ENCODE measurements at places on chromosomes 11 and 22.

- DNase-seq = no peak
These were observed 5.8 kb downstream of the NRXN2 start for GRCh38 chr11:64717268-64717578.

GRCh38 chr11:1514336-1515061 lies 27.9 kb upstream of the MOB2 start:
- DNase-seq = no peak

- no peak for DNase-seq
These were observed 86.1 kb upstream of the HORMAD2 start for GRCh38 chr22:29994027-29994715.

DNA sequence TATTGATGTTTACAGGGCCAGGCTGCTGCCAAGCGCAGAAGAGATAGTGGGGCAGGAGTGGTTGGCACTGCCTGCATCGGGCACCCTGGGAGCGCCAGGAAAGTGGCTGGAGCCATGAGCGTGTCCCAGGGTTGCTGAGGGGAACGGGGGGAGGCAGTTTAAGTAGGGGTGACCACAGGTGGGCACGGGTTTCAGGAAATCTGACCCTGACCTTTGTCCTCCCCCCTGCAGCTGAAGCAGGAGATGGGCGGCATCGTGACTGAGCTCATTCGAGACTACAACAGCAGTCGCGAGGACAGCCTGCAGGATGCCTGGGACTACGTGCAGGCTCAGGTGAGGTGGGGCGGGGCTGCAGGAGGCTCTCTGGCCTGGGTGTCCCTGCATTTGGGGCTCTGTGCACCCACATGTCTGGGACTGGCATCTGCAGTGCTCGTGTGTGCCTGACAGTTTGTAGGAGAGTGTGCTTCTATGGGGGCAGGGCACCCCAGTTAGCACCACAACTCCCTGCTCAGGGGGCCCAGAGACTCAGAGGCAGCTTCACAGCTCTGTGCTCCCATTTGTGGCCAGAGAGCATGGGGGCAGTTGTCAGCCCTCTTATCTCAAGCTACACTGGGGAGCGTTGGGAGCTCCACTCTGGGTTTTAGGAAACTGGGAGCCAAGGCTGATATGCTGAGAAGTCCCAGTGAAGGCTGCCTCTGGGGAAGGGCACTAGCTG lies 49.7 kb downstream of the CD82 start:
- no peak for DNase-seq

DNA sequence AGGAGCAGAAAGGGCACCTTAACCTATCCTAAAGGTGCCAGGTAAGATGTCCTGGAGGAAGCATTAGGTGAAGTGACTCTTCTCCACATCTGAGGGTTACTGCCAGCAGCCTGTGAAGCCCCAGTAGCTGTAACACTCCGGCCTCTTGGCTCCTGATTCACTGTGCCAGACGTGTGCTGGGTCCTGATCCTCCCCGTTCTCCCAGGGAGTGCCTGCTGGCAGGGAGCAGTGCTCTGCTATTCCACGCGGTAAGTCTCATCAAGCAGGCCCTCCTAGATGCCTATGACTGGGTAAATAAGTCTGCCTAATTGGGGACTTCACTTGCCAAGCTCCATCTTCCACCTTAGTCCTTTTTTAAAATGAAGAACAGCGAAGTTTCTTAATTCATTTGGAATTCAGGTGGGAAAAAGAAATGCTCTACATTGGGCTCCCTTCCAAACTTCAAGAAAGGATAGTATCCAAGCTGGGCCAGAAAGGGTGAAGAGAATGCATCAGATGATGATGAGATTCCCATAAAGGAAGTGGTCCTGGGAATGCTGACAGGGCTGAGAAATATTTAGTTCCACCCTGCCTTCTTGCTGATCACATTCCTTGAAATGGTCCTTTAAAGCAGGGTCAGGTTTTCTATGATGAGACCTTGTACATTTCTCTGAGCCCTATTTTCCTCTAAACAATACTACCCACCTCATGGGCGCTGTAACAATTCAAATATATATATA lies 188.0 kb downstream of the MAML2 start:
- DNase-seq = no peak

GRCh38 chr11:61139387-61139786 lies 21.8 kb downstream of the VPS37C start:
- no peak for DNase-seq

- DNase-seq = no peak
These were observed 124.5 kb upstream of the HSD17B12 start for GRCh38 chr11:43555816-43556611.

DNA sequence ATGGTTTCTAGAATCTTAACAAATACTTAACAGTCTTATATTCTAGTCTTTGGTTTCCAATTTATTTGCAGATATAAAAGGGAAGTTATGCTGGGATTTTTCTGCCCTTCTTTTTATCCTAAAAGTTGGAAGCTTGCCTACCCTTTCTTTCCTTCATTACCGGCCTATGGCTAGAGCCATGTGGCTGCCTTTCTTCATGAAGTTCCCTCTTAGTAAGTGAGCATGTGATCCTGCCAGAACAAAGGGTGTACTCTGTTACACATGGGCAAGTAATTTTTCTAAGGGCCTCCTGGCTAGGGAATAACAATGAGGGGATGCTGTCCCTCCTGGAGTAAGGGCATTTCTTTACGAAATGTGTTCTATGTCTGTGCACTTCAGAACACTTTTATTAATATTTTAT lies 252.1 kb upstream of the PITPNB start:
- no peak for DNase-seq

DNA sequence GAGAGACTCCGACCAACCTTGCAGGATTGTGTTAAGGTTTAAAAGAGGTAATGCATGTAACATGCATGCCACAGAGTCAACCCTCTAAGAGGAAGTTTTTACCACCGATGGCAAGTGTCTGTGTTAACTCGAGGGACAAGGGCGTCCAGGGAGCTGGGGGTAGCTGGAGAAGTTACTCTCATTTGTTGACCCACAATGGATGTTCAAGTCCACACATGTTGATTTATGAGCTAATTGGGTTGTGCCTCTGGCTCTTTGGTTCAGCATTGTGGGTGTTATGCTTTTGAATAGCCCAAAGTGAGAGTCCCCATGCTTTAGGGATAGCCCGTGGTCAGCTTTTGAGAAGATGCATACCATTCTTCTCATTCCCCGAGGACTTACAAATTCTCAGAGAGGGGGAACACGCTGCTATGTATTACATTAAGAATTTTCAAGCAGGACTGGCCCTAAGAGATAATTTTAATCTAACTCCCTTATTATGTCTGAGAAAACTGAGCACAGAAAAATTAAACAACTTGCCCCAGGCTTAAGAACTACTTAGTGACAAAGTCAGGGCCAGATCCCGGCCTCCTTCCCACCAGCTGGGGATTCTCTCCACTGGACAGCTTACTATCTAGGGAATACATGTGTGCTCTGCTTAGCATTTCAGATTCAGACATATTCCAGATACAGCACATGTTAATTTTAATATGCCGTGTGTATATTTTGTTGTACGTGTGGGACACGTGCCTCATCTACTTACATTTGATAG lies 5.2 kb upstream of the PLET1 start:
- no peak for DNase-seq

DNA sequence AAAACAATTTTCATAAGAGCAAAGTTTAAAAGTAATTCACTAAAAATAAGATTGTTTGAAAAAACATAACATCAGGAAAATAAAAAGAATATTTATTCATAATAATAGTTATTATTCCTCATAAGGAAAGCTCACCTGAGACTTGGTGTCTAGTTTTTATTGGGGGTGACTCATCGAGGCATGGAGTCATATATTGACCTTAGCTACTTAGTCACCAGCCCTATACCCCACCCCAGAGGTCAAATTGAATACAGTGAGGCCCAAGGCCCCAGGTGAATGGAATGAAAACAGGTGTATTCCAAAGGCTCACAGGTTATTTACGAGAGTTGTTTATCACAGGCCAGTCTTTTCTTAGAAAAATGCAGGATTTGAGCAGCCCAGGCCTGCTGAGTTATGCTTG lies 36.9 kb downstream of the CNTF start:
- no peak for DNase-seq

DNA sequence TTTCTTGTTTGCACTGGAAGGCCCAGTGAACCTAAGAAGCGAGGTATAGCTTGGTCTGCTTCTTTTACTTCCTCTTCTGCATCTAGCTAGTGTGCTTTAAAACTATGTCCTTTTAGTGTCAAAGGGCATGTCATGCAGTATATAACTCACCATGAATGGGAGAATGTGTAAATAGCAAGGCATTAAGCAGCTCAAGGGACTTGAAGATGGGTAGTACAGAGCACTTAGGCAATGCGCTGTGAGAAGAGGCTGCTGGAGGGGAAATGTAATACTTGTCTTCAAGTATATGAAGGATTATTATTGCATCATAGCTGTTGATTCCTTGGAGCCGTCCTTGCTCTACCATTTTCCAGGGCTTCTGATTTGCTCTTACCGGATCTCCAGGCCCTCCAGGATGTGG lies 7.6 kb downstream of the MAML2 start:
- no peak for DNase-seq

- DNase-seq = no peak
These were observed 72.1 kb downstream of the CECR2 start for GRCh38 chr22:17441326-17441725.

DNA sequence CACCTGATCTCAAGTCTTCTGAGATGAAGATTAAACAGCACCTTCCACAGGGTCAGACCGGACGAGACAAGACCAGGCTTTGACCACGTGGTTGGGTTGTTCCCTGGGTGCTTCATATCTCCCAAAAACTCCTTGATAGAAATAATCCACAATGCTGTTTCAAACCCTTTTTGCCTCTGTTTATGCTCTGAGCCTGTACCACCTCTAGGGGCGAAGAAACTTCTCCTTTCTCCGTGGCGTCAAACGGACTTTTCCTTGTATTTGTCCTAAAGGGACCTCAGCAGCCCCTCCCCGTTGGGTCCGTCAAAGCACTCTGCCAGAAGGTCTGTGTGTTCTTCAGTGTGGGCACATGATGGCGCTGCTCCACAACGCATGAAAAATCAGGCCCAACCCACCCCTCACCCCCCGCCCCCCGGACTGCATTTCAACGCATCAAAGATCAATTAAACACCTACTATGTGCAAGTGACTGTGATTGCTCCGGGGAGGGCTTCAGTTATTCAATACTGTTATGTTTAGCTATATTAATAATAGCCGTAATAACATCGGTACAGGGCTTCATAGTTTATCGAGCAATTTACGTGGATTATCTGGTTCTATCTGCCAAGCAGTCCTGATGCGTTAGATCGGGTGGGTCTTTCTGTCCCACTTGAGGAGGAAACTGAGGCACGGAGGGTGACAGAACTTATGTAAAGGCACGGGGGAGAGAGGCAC lies 17.3 kb upstream of the EIF3D start:
- DNase-seq = no peak

GRCh38 chr11:35478471-35479091 lies 46.8 kb downstream of the PAMR1 start:
- no peak for DNase-seq

- no peak for DNase-seq
These were observed 13.8 kb downstream of the CABP7 start for GRCh38 chr22:29733362-29734201.

- DNase-seq = no peak
These were observed 213.4 kb upstream of the PITPNB start for GRCh38 chr22:28132466-28132865.

DNA sequence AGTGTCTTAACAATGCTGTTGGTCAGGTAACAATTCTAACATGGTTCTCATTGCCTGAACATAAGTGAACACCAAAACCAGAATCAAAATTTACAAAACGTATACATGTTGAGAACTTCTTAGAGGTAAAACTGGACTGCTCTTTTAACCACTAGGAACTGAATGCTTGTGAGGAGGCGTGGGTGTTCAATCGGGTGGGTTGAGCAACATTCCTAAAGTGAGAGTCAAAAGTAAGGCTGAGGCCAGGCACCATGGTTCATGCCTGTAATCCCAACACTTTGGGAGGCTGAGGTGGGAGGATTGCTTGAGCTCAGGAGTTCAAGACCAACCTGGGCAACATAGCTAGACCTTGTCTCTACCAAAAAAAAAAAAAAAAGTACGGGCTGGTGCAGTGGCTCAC lies 11.5 kb downstream of the PPME1 start:
- no peak for DNase-seq

DNA sequence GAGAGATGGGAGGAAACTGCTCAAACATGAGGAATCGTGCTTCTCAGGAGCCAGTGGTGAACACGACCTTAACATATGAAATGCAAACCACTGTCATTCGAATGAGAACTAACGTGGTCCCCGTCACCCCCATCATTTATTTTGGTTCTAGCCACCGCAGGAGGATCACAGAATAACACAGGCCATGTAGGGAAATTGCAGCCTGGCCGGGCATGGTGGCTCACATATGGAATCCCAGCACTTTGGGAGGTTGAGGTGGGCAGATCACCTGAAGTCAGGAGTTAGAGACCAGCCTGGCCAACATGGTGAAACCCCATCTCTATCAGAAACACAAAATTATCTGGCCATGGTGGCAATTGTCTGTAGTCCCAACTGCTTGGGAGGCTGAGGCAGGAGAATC lies 27.1 kb downstream of the KRTAP5-5 start:
- no peak for DNase-seq

DNA sequence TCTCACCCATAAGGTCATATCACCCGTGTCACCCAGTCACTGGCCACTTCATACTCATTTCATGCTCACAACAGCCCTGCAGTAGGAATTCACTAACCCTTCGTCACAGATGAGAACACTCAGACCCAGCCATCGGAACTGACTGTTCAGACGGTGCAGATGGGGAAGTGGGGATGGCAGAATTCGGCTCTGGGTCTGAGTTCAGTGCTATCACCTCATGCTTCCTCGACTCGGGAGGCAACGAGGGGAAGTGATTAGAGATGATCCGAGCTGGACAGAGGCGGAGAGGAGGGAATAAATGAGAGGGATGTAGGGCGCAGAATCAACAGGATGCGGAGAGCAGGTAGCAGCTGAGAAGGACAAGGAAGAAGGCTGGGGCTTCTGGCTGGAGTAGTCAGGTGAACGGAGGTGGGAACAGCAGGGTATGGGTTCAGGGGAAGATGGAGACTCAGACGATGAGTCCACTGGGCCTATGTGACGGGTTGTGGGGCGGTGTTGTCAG lies 4.7 kb downstream of the B3GNT6 start:
- no peak for DNase-seq

DNA sequence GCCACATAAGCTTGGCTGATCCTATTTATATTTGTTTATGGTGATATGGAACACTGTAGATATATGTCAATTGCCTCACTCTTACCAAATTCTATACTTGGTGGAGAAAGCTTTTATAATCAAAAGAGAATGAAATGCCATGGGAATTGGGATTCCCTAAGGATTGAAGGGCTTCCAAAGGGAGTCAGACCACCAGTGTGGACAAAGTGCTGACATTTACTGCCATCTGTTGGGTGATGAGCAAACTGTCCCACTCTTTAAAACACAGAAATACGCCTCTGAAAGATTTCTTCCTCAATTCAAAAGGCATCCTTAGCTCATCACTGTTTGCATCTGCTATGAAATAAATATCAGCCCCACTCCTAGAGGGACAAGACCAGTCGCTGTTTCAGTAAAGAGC lies 7.1 kb downstream of the SLC1A2 start:
- no peak for DNase-seq

- DNase-seq = no peak
These were observed 378.2 kb upstream of the NARS2 start for GRCh38 chr11:78952890-78953289.

DNA sequence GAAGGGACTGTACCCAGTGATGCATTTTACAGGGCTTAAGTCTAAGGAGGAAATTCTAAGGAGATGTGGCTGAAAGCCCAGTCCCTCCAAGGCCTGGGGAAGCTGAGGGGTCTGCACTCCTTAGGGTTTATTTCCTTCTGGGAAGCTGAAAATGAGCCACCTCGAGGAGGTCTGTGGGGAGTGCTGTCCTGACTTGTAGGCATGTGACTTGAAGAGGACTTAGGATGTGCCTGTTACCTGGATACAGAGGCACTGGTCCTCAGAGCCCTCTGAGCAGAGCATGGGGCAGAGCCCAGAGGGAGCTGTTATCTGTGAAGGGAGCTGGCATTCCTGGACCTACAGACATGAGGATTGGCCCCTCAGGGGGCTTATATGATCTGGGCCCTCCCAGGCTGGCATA lies 77.1 kb downstream of the TP53I11 start:
- no peak for DNase-seq
